ENCODE measurements at places on chromosomes 1 and 21. TPM values are rescaled to one million over a fixed set of nuclear protein-coding genes. Genes with fewer than 3 reads are reported as not detected.

- DNase-seq = no peak
These were observed 6.0 kb downstream of the LSS start for GRCh38 chr21:46222436-46223116.

DNA sequence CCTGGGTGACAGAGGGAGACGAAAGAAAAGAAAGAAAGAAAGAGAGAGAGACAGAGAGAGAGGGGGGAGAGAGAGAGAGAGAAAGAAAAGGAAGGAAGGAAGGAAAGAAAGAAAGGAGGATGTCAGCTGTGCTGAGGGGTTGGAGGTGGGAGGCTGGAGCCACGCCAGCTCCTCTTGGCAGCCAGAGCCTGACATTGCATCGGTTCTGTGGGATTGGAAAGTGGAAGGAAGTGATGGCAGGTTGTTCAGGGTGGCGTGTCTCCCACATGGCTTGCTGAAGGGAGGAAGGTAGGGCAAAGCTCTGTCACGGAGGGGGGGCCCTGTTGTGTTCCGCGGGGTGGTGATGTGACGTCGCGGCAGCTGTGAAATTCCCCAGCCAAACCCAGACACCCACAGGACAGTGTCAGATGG, 30.7 kb downstream of the EIF2D start:
- DNase-seq = no peak

DNA sequence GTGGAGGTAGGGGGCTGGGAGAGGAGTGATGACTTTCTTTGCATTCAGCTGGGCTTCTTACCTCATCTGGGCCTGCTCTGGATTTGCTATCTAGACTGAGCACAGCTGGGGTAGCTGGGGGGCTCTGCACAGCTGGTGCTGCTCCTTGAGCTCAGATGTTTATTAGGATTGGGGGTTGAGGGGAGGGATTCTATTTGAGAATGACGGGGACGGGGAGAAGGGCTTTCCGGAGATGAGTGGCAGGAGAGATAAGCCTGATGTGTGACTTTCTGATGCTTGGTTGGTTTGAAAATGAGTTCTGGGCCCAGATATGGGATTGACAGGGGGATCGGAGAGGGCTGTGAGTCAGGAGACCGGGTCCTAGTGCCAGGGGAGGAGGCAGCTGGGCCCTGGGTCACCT, 146.1 kb upstream of the CSF3R start:
- DNase-seq = no peak

DNA sequence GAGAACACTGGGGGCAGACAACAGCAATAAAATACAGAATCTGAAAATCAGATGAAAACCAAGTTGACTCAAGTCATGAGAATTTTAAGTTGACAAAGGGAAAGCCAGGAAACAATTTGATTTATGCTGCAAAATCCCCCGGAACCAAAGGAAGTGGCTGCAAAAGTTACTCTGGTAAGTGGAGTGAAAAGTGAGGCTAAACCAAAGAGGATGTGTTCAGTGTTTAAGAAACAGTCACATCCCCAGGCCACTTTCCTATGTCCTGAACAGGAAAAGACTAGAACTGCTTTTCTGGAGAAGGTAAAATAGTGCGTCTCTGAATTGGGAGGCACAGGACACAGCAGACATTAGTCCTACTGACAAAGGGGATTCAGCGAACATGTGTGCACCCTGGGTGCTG, 5.9 kb downstream of the TARBP1 start:
- DNase-seq = no peak

GRCh38 chr1:233904633-233905415, at the start of gene SLC35F3:
TSS of gene SLC35F3 (plus strand) at chr1:233904676.
- peak; percentile 82 for DNase-seq

DNA sequence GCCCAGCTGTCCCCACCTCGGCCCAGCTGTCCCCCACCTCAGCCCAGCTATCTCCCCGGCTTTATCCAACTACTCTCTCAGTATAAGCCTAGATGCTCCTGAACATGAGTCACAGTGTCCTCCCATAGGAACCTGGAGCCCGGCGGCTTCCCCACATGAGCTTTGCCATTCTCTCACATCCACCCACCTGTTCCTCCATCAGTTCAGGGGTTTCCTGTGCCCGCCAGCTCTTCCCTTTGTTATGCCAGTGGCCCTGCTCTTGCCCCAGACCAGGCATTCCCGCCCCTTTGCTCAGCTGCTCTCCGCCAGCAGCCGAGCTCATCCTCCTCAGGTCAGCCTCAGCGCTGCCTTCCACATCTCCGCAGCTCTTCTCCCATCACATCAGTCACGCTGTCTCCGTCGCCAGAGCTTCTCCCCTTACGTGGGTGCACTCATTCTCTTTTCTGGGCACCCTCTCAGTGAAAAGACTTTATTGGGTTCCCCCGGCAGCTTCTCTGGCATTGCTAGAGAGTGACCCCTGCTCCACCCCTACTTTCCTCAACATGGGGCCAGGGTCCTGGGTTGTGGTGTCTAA, 89.5 kb upstream of the CSF3R start:
- no peak for DNase-seq

DNA sequence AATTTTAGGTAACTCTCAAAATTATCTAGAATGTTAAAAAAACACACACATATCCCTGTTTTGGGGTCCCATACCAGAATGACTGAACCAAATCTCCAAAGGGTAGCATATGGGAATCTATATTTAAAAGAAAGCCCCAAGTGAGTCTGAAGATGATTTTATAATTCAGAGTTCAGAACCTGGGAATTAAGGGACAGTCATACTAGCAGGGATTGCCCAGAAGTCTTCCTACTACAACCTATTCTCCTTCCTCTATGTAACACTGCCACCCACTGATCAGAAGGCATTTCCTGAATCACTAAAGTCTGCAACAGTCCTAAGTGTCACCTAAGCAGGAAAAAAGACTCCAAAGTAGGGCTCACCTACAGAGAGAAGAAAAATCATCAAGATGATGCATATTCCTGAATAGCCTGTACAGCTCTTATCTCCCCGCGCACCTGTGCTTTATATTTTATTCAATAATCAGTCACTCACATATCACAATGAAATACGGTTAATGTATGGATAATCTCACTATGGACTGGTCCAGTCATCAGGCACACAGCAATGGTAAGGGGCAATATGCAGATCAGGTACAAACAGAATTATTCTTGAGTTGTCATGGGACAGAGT, 4.9 kb downstream of the RGS1 start:
- peak; percentile 50 for DNase-seq

DNA sequence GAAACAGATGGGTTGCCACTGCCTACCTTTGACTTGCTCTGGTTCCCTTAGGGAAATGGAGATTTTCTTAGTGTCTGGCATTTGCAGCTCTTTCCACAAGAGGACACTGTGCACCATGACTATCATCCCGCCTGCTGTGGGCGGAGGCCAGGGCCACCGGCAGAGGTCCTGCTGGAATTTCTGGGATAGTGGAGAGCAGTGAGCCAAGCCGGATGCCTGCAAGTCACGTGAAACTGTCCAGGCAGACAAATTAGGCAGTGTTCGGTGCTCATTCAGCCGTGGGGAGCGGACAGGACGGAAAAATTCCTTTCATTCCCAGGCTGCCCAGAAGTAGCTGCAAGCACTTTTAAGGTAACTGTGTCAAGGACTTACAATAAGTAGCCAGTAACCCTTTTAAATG, 43.4 kb downstream of the IGSF5 start:
- peak; percentile 71 for DNase-seq

The FAM177B gene
- not detected for total RNA-seq

The CTBS gene
- total RNA-seq = 12.3 TPM

The SLAMF6 gene
- total RNA-seq = not detected
